ENCODE measurements at places on chromosomes 5 and 9.
A peak's percentile ranks its signal among the peaks of the same experiment; 100 is the strongest.

GRCh38 chr9:1202512-1203280, 152.5 kb downstream of the DMRT2 start:
- no peak for DNase-seq

- no peak for DNase-seq
Measured at GRCh38 chr5:120103495-120103894, 360.6 kb upstream of the PRR16 start.

DNA sequence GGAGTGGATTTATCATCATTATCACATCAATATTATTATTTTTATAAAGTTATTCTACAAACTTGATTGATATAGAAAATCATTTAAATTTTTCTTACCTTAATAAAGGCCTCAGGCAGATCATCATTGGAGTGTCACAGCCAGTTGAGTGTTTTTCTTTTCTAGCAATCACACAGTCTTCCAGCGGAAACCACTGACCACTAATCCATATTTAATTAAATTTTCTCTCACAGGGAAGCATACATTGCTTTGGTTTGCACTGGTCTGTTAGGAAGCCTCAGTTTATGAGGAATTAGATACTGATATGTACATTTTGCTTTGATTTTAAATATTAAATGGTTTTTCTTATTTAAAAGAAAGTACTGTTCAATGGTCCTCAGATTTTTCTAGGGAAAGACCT, 6.7 kb downstream of the SPZ1 start:
- no peak for DNase-seq

GRCh38 chr9:129626625-129627284, 792 bp downstream of the NTMT1 start:
- DNase-seq, result no peak

GRCh38 chr5:100794218-100794617, 108.9 kb downstream of the ST8SIA4 start:
- DNase-seq, result no peak

- DNase-seq, result no peak
Measured at GRCh38 chr5:38093855-38094254, 164.5 kb upstream of the EGFLAM start.

- no peak for DNase-seq
Measured at GRCh38 chr9:15491950-15492349, 18.8 kb downstream of the PSIP1 start.

GRCh38 chr9:117526674-117527073, 111.8 kb upstream of the ASTN2 start:
- DNase-seq, result no peak

DNA sequence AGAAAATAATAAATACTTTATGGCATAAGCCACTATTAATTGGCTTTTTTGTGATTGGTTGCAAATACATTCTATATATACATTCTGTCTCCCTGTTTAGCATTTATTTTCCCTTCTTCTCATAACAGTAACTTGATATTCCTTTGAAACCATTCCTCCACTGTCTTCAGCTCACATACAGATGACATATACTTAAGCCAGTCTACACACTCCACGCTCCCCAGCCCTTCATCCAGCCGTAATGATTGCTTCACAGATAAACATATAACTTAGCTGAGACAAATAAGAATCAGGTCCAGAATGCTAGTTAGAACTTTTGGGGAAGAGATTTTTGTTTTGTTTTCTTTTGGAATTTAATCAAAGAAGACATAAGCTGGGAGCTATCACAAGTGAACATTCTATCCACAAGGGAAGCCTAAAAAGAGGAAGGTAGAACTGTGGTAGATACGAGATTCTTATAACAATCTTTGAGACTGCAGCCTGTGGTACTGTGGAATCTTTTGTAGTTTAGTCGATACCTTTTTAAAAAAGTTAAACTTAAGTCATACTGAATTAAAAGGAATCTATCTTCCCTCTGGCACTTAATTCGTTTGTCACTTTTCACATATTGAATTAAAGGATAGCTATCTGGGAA, 365.1 kb upstream of the PRR16 start:
- no peak for DNase-seq

DNA sequence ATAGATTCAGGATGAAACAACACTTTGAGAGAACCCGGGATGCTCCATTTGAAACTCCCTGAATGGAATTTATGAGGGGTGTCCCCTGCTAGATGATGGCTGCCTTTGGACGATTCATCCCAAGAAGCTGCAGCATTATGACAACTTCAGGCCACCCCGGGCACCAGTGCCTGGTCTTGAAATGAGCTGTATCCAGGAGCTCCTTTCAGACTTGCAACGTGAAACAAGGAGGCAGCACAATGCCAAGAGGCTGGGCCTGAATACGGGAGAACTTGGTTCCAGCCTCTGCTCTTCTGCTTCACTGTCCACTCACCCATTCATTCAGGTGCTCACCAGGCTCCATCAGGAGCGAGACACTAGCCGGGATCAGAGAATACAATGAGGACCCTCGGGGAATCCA, 78.3 kb downstream of the STK10 start:
- DNase-seq, result no peak

DNA sequence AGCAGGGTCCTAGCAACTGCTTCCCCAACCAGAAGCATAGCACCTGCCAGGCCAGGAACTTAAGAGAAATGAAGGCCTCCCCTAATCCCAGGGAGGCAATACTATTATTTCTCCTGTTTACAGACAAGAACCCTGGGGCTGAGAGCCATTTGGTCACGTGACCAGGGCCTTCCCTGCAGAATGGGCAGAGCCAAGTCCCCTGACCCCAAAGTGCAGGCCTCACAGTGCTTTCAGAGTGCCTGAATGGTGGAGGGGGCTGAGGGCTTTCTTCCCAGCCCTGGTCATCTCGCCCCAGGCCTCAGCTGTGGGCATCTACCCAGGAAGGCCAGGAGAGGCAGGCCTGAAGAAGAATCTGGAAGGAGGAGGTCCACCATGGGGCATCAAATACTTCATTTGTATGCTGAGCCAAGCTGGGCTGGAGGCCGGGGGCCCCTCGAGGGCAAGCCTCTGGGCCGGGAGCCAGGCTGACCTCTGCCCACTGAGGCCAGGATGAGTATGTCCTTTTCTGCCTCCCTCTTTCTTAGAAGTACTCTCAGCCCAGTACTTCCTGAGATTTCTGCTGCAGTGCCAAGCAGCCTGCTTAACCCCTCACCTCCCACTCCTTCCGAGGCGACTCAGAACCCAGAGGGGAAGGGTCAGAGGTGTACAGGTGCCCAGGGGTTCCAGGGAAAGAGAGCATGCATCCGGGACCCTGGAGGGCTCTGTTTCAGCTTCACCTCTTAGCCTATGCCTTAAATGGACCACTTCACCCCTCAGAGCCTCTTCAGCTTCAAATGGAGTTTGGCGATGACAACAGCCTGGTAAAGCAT, 18.9 kb upstream of the DUSP1 start:
- no peak for DNase-seq

DNA sequence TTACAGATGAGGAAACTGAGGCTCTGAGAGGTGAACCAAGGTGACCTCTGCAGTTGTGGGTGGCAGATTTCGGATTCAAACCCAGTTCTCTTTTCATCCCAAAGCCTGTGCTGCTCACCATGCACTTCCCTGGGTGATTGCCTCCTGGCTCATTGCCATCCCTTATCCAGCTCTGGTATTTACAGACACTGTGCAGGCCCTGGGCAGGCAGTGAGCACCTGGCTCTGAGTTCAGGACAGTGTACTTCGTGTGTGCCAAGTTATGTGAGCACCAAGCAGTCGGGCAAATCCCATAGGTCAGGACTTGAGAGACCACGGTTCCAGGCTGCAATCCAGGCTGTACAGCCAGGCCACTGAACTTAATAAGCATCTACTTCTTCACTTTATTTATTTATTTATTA, 1.4 kb downstream of the LRSAM1 start:
- no peak for DNase-seq

GRCh38 chr9:109440117-109440515, 58.0 kb downstream of the PTPN3 start:
- no peak for DNase-seq

- DNase-seq, result no peak
Measured at GRCh38 chr5:180291234-180291940, 496 bp downstream of the MAPK9 start.

- no peak for DNase-seq
Measured at GRCh38 chr9:3342159-3342777, 183.5 kb downstream of the RFX3 start.

- no peak for DNase-seq
Measured at GRCh38 chr5:98106116-98107031, 667.1 kb upstream of the RGMB start.

- DNase-seq, result no peak
Measured at GRCh38 chr9:75830303-75830702, 60.2 kb upstream of the PCSK5 start.

- DNase-seq, result peak; percentile 48
Measured at GRCh38 chr5:115544043-115544435, 536 bp downstream of the FEM1C start.

- no peak for DNase-seq
Measured at GRCh38 chr5:155418960-155419579, 405.5 kb downstream of the KIF4B start.

DNA sequence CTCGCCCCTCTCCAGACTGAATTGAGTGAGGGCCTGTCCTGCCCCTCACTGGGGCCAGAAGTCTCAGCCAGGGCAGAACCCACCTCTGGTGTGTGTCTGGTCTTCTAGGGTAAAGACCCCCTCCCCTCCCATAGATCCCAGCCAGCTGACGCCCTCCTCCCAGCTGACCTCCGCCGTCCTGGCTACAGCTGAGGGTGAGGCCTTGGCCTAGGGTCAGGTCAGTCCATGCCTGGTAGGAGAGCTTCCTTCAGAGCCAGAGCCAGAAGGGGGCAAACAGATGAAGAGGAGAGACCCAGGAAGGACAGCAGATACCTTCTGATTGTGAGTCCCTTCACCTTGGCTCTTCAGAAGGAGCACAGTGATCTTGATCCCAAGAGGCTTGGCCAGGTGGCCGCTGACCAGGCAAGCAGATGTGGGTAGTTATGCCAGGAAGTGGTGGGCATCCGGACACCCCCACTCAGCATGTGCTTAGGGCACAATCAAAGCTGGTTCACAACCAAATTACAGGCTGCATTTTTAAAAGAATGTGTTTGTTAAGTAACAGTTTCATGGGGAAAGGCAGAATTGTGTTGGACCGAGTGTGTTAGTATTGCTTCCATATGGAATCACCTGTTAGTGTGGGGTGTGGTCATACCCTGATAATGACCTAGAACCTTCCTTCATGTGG, 29.9 kb downstream of the JADE2 start:
- no peak for DNase-seq

DNA sequence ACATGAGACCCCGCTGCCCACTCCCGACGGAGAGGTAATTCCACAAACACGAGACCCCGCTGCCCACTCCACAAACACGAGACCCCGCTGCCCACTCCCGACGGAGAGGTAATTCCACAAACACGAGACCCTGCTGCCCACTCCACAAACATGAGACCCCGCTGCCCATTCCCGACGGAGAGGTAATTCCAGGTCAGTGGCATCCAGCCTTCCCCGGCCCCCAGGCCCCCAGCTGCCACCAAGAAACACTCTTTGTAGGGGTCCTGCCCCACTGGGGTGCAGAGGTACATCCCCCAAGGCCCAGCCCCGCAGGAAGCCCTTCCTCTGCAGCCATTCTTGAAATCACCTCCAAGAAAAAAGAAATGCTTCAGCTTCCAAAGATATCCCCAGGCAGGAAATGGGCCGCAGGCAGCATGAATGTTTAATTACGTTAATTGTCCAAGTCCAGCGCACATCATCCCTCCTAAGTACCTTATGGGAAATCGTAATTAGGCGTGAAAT, 115.9 kb downstream of the ADAMTS2 start:
- DNase-seq, result no peak

DNA sequence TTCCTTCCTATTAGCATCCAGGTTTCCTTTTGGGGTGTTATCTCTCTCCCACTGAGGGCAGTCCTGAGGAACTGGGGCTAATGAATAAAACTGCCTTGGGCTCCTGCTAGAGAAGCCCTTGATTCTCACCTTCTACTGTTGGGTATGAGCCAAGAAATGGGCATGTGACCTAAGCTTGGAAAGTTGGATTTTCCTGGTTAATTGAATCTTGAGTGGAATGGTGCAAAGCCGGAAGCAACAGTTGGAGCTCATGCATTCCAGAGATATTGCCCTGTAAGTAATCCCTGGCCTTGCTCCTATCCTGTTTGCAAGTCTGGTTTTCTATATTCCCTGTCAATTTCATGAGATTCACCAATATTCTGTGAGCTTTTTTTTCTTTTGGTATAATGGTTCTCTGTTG, 158.5 kb upstream of the ELL2 start:
- DNase-seq, result no peak

DNA sequence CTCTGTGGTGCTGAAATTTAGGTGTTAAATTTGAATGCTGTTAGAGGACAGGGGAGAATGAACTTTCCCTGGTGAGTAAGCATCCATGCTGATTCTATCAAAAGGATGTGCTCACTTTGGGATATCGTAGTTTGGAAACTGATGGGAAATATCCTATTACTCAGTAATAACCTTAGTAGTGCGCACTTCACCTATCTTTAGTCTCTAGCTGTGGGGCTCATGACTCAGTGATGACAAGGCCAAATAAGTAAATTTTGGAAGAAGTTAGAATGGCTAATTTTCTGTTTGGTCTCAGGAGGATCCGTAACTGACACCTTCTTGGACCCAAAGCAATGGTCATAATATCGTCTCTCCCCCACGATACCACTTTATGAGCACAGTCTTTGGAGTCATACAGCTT, 448.4 kb downstream of the PSAT1 start:
- no peak for DNase-seq

GRCh38 chr5:40828690-40829661, 6.0 kb downstream of the RPL37 start:
- DNase-seq, result no peak

DNA sequence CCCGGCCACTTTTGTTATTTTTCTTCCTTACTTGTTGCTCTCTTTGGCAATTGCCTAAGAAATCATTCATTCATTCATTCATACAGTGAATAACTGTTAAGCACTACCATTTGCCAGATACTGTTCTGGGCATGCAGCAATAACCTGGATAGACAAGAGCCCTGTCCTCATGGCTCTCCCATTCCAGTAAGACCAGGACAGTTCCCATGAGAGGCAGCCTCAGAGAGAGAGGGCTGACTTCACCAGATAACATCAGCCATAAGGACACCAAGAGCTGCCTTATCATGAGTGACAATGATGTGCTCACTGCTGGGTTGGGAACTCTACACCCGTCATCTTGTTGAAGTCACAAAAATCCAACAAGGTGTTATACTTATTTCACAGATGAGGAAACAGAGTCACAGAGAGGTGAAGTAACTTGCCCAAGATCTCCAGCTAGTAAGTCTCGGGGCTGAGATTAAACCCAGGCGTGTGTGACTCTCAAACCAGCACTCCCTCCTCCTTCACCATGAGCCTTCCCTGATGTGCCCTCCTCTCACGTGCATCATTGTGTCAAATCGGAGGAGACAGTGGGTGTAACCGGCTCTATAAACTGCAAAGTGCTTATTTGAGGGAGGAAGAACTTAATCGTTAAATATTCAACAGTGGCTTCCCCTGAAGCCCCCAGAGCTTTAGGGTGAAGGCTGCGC, 61.1 kb upstream of the TBC1D2 start:
- no peak for DNase-seq
